ENCODE measurements at places on chromosomes 1 and 21.

DNA sequence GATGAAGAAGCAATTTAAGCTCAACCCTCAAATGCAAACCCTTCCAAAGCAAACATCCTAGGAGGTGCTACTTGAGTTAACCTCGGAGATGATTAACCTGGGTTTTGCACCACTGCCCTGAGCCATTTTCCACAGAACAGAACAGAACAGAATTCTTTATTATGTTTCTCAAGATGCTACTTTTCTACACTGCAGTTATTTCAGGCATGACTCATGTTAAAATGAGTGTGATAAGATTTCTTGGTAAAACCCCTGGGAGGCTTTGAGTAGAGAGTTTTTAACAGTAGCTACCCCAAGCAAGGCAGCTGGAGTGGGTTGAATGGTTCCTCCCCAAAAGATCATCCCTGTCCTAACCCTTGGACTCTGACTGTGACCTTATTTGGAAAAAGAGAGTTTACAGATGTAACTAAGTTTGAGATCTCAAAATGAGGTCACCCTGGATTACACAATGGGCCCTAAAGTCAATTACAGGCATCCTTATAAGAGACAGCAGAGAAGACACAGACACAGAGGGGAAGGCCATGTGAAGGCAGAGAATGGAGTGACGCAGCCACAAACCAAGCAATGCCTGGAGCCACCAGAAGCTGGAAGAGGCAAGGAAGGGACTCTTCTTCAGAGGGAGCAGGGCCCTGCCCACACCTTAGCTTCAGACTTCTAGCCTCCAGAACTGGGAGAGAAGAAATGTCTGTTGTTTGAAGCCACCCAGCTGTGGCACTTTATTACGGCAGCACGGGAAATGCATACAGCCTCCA is 153.4 kb downstream of the ETS2 start:
- no peak for ATAC-seq

GRCh38 chr1:218642033-218642948 is 297.2 kb downstream of the TGFB2 start:
- no peak for ATAC-seq

- no peak for ATAC-seq
Observed at GRCh38 chr1:180243517-180244221, 13.6 kb downstream of the LHX4 start.

DNA sequence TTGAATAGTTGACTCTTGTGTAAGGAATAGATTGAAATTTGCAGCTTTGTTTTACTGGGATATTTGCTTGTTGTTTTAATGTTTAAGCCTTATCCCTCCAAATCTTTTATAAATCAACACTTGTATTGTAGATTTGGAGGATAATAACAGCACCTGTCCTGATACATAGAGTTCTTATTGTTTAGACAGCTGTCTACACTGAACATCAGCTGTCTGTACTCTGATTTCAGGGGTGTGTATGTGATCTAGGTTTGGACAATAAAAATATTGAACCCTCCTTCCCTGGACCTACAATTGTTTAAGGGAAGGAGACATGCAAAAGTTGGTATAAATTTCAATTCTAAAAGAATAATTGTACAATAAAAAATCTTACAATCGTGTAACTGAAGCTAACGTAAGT is 48.3 kb upstream of the DPH5 start:
- no peak for ATAC-seq

DNA sequence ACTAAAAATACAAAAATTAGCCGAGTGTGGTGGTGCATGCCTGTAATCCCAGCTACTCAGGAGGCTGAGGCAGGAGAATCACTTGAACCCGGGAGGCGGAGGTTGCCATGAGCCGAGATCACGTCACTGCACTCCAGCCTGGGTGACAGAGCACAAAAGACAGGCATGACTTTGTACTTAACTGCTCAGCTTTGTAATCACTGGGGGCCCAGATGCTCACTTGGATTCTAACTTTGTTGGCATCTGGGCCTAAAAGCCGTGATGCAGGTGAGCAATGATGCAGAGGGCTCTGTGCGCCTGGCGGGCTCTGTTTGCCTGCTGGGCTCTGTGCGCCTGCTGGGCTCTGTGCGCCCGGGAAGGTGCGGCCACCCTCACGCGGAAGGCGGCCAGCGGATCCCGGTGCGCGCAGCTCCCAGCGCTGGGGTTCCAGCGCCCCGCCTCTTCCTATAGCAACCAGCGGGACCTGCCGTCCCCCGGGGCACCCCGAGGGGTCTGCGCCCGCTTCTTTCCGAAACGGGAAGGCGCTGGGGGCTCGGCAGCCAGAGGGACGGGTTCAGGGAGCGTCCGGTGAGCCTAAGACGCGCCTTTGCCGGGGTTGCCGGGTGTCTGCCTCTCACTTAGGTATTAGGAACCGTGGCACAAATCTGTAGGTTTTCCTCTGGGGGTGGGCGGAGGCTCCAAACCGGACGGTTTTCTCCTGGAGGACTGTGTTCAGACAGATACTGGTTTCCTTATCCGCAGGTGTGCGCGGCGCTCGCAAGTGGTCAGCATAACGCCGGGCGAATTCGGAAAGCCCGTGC is 31.7 kb downstream of the PRMT2 start:
- ATAC-seq, result no peak

DNA sequence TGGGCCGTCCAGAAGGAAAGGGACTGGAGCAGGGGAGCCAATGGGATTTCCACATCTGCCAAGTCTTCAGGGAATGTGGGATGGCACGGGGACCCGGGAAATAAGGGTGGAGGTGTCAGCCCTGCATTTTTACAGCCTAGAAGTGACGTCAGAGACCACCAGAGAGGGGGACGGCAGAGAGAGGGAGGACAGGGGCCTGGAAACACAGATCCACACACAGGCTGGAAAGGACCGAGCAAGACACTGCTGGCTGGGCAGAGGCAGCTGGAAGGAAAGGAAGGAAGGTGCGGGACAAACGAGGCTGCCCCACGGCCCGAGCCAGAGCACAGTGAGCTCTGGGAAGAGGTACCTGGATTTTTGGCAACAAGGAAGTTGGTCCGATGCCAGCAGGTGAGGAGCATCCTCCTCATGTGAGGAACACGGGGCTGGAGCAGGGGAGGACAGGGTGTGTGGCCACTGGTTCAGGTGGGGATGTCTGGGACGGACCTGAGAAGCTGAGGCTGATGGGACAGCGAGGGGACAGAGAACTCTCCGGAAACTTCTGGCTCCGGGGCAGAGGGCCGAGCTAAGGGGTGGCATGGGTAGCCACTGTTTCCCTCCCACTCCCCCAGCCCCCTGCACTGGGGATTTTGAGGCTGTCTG is 138.3 kb downstream of the PGBD5 start:
- ATAC-seq, result no peak

- no peak for ATAC-seq
Observed at GRCh38 chr1:177591155-177591554, 378.7 kb downstream of the SEC16B start.

DNA sequence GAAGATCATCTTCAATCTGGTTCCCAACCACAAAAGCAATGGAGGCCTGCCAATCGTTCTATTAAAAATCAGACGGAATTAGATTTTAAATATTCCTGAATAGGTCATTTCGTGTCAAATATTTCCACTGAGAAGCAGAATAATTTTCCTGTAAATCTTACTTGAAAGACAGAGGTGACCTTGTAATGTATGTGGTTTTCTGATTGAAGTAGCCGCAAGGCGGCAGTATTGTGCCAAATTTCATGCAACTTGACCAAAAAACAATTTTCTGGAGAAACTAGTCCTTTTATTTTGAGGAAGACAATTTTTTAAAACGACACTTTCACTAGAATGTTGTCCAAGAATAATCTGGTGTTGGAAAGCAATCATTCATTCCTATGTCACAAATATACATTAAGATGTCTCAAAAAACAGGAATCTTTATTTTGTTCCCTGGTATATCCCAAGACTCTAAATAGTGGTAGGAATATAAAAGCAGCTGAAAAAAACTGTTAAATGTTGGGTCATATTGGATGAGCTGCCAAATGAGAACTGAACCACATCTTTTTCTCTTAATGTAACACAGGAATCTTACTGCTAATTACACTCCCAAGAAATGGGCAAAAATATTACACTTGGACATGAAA is 33.6 kb downstream of the SPAG17 start:
- no peak for ATAC-seq

DNA sequence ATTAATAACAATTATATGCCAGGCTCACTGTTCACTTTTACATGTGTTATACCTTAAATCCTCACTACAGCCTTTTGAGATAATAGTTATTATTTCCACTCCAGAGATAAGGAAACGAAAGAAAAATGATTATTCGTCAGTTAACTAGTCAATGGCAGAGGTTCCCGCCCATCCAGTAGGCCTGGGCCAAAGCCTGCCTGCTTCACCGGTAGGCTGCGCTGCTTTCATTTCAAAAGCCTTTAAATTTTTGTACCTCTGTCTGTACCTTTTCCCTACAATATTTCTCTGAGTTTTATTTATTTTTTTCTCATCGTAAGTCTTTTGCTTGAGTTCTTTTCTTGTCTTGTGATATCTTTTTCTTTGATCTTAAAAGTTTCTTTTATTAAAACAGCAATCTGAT is 3.6 kb downstream of the GPR52 start:
- ATAC-seq, result no peak

DNA sequence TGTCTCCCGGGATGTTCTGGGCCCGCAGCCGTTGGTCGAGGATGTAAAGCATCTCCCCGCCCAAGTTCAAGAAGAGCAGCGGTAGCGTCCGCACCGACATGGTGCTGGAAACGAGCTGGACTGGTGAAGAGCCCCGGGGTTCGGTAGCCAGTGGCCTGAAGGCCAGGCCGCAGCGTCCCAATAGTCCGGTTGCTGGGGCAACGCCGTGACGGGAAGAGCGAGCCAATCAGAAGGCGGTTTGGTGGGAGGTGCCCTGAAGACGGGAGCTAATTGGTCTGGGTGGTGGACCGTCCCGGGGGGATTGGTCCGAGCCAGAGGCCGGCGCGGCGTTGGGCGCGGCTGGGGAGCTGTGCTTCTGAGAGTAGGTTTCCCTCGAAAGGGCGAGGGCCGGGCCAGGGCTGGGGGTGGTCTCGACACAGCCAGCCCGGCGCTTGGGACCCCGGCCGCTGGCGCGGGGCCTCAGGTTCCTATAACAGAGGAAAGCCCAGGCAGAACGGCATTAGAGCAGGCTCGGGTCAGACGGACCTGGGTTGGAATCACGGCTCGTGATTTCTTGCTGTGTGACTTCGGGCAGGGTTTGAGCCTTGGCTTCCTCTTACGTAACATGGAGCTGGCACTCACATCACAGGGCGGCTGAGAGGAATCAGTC is at the start of gene OSCP1:
OSCP1 (minus strand) TSS at position 182 of the 649 bp plus-strand sequence; CDS start at position 100, 82 bp downstream.
- peak; percentile 100 for ATAC-seq

- no peak for ATAC-seq
Observed at GRCh38 chr1:217026531-217026930, 303.3 kb upstream of the ESRRG start.

DNA sequence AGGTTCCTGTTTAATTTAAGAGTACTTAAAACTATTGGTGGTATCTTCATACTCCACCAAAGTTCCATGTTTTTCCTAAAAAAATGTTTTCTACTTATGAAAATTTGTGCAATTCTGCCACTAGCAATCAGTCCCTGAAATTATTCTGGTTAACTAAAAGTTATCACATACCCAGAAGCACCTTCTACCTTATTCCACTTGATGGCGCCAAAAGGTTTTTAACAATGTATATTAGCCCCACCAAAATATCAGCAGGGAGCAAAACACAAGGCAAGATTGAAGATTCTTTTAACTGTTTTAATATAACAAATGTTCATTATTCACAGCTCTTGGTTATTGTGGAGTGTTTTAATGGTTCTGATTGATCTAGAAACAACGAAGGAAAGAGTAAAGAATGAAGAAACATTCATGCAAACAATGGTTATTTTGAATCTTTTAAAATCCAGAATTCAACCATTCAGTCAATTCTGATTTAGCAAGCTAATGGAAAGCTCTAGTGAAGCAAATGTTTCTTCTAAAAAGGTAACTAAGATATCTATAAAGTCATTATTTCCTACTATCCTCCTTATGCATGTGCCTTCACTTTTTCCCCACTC is 67.2 kb downstream of the TTLL7 start:
- ATAC-seq, result no peak

DNA sequence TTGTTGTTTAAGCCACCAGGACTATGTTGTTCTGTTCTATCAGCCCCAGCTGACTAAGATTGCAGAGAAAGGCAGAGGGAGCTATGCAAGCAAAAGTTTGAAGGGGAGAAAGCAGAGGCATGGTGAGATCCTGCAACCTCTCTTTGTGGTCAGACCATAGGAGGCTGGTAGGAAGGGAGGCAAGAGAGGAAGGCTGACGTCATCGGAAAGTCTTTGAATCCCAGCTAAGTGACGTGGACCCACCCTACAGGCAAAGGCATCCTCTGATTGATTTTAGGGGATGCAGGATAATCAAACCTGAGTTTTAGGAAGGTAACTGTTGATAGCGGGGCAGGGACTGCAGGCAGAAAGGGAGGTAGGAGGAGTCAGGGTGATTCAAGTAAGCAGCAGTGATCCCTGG is 23.3 kb upstream of the TNNI1 start:
- no peak for ATAC-seq

GRCh38 chr1:200979574-200980451 is 43.7 kb downstream of the KIF21B start:
- ATAC-seq, result peak; percentile 78
